ENCODE measurements at places on chromosomes 2 and 18. TPM values are rescaled to one million over a fixed set of nuclear protein-coding genes. Genes with fewer than 3 reads are reported as not detected.

- H3K27me3 ChIP-seq: no peaks in the 10 kb centered on the region
- DNase-seq: no peak
- H3K27ac ChIP-seq: peak overlapping the region; percentile 49
- H3K4me3 ChIP-seq: no peak overlapping the region
- H3K36me3 ChIP-seq: peaks cover 53% of the 10 kb centered on the region
Observed at GRCh38 chr2:181904022-181904632, 12.6 kb downstream of the ITPRID2 start.

DNA sequence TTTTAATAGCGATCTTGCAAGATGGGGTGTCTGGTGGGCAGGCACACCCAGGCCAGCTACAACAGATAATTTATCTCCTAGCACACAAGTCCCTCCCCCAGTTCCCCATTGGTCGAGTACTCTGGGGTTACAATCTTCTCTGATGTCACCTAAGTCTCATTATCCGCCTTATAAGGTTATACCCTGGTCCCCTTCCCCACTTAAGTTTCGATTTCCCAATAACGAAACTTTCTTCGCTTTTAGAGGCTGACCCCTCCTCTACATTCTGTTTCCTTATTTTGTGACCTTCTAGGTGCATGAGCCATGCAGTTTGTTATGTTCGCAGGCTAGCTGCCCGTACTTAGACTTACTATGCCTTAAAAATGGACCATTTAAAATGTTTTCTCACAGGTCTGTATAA is 180.1 kb downstream of the CAPN13 start:
- DNase-seq: peak; percentile 57
- peaks cover 34% of the 10 kb centered on the region for H3K4me1 ChIP-seq
- H3K36me3 ChIP-seq: peaks cover 16% of the 10 kb centered on the region
- peak overlapping the region; percentile 71 for H3K27ac ChIP-seq
- H3K4me3 ChIP-seq: peak overlapping the region; percentile 0

ASB3 gene
- 27.6 TPM for total RNA-seq

DNA sequence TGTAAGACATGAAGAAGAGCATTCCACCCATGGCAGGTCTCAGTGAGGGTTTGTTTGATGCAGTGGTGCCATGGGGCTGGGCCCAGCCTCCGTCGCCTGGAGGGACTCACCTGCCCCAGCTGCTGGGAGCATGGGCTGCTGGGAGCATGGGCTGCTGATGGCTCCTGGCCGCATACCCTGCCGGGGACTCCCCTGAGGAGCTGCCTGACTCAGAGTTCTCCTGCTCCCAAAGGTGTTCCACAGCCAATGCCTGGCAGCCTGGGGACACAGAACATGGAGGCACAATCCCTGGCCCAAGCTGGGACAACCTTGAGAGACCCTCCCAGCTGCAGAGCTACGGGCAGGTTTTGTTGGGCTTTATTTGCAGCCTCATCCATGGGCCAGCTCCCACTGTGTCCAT is 108.4 kb downstream of the COPS8 start:
- H3K4me1 ChIP-seq: no peaks in the 10 kb centered on the region
- DNase-seq: no peak
- H3K36me3 ChIP-seq: no peaks in the 10 kb centered on the region
- peaks cover 19% of the 10 kb centered on the region for H3K27me3 ChIP-seq

DNA sequence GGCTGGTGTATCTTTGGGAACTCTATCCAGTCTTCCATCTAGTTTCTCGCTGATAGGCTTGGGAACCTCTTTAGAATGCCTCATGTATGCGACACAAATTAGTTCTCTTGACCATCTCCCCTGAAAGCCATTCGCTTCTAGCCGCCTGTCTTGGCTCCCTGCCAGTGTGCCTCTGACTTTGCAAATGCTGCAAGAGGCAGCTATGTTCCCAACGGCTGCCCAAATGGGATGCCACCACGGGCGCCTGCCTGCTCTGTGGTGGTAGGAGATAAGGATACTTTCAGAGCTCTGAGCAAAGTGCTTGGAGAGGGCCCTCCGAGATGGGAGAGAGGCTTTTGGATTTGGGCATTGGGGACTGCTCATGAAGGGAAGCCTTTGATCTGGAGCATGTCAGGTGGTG is 77.7 kb upstream of the IGFBP5 start:
- H3K27ac ChIP-seq: no peak overlapping the region
- no peak overlapping the region for H3K4me3 ChIP-seq
- DNase-seq: no peak
- H3K27me3 ChIP-seq: peaks cover under 1% of the 10 kb centered on the region
- no peaks in the 10 kb centered on the region for H3K4me1 ChIP-seq

STARD6 gene
- total RNA-seq: 0.61 TPM

- no peak for DNase-seq
- H3K27ac ChIP-seq: no peak overlapping the region
- H3K4me1 ChIP-seq: no peaks in the 10 kb centered on the region
- H3K36me3 ChIP-seq: no peaks in the 10 kb centered on the region
- peaks cover 4% of the 10 kb centered on the region for H3K27me3 ChIP-seq
Observed at GRCh38 chr2:109647636-109648035, 33.5 kb downstream of the SOWAHC start.

KRTCAP3 gene
- 4.5 TPM for total RNA-seq

GRCh38 chr2:151357359-151357758 is at the start of gene TNFAIP6:
TNFAIP6 (plus strand) TSS chr2:151357592; CDS start chr2:151357667, 75 bp downstream.
- H3K4me1 ChIP-seq: no peaks in the 10 kb centered on the region
- H3K36me3 ChIP-seq: no peaks in the 10 kb centered on the region
- H3K27me3 ChIP-seq: peaks cover 27% of the 10 kb centered on the region
- no peak within 1 kb of the TSS for H3K4me3 ChIP-seq
- DNase-seq: no peak

DNA sequence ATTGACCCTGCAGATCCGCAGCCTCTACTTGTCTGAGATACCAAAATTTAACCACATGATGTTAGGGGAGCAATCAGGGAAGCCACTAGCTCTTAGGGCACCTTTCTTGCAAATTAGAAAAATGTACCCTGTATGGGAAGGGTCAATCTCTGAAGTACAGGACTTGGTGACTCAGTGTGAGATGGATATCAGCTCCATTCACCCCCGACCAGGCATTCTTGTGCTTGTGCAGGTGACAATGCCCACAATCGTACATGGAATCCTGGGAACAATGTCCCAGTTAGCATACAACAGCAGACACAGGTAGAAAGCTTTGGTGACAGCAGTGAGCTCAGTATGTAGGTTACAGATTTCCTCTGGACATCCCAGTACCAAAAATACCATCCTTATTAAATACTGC is 137.7 kb upstream of the ITGB6 start:
- peaks cover 2% of the 10 kb centered on the region for H3K36me3 ChIP-seq
- no peak overlapping the region for H3K27ac ChIP-seq
- no peak for DNase-seq

- DNase-seq: no peak
- no peak overlapping the region for H3K4me3 ChIP-seq
- no peak overlapping the region for H3K27ac ChIP-seq
- no peaks in the 10 kb centered on the region for H3K4me1 ChIP-seq
- H3K36me3 ChIP-seq: no peaks in the 10 kb centered on the region
Observed at GRCh38 chr2:220263300-220263699, 635.9 kb downstream of the SLC4A3 start.

GRCh38 chr2:121237980-121238665 is 46.9 kb downstream of the TFCP2L1 start:
- no peak overlapping the region for H3K27ac ChIP-seq
- DNase-seq: no peak
- H3K27me3 ChIP-seq: peaks cover 2% of the 10 kb centered on the region
- H3K4me3 ChIP-seq: no peak overlapping the region

MAP3K2 gene
- total RNA-seq: 53.5 TPM

UGT1A8 gene
- not detected for total RNA-seq

SERPINB3 gene
- not detected for total RNA-seq

DNA sequence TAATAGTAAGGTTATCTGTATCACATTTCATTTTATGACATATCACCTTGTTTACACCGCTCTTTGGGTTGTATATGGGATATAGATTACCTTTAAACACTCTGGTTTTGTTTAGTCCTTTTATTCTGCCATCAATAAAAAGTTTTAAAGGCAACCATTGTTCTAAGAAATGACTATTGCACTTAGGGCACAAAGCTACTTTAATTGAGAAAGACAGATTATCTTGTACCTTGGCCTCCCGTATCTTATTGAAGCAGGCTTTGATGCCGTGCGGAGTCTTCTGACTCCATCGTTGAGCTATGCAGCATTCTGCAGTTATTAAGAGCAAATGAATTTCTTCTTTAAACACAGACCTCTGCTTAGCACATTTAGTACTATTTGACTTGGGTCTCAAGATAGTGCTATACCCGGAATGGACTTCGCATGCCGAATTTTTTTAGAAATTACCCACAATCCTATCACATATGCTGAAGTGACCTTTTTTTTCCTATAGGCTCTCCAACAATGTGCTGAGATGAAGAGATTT is 16.7 kb downstream of the PKDCC start:
- peaks cover 18% of the 10 kb centered on the region for H3K27me3 ChIP-seq
- H3K36me3 ChIP-seq: no peaks in the 10 kb centered on the region
- H3K4me1 ChIP-seq: no peaks in the 10 kb centered on the region
- H3K27ac ChIP-seq: no peak overlapping the region
- no peak for DNase-seq

BMP10 gene
- not detected for total RNA-seq

GRCh38 chr2:237873421-237873831 is 14.0 kb downstream of the RAMP1 start:
- H3K27ac ChIP-seq: no peak overlapping the region
- H3K27me3 ChIP-seq: peaks cover 33% of the 10 kb centered on the region
- H3K4me1 ChIP-seq: peaks cover 8% of the 10 kb centered on the region
- no peaks in the 10 kb centered on the region for H3K36me3 ChIP-seq
- DNase-seq: no peak

GRCh38 chr2:83650898-83651297 is 808.2 kb downstream of the SUCLG1 start:
- H3K4me3 ChIP-seq: no peak overlapping the region
- DNase-seq: no peak
- H3K27me3 ChIP-seq: no peaks in the 10 kb centered on the region
- no peaks in the 10 kb centered on the region for H3K36me3 ChIP-seq

DNA sequence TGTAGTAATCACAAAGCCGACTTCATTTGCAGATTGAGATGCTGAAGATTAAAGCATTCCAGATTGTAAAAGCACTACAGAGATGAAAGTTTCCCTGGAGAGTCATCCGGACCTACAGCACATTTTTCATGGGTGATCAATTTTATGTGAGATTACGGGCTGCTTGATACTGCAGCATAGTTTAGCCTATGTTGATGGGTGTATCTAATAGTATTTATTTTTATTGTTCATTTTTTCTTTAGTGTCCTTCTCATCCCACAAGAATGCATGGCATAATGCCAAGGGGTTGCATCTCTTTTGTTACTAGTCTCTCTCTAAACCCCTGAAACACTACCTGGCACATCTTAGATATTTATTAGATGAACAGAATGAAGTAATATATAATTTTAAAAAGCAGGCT is 240.4 kb downstream of the MBD2 start:
- no peaks in the 10 kb centered on the region for H3K4me1 ChIP-seq
- no peak overlapping the region for H3K4me3 ChIP-seq
- no peaks in the 10 kb centered on the region for H3K36me3 ChIP-seq
- H3K27me3 ChIP-seq: peaks cover 3% of the 10 kb centered on the region
- no peak for DNase-seq
- no peak overlapping the region for H3K27ac ChIP-seq

DNA sequence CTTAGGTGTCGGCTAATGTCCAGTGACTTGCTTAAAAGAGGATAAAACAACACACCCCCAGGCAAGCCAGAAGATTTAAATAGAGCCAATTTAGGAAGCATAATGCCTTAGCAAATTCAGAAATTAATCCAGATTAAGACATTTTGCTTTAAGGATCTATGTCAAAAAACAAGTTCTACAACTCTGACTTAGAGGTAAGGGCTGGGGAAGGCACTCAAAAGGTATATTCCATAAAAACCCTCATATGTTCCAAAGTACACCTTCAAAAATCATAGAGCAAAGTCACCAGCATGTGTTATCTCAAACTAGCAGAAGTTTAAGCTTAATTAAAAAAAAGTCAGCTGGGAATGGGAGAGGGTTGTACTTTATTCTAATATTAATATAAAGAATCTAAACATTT is 206.4 kb downstream of the NOL4 start:
- H3K4me3 ChIP-seq: no peak overlapping the region
- no peak overlapping the region for H3K27ac ChIP-seq
- no peaks in the 10 kb centered on the region for H3K36me3 ChIP-seq
- H3K4me1 ChIP-seq: no peaks in the 10 kb centered on the region
- no peak for DNase-seq

DCDC2C gene
- not detected for total RNA-seq

- H3K36me3 ChIP-seq: no peaks in the 10 kb centered on the region
- no peak overlapping the region for H3K27ac ChIP-seq
- no peak overlapping the region for H3K4me3 ChIP-seq
- DNase-seq: no peak
Observed at GRCh38 chr2:239574054-239574433, 173.2 kb upstream of the HDAC4 start.

PDE1A gene
- total RNA-seq: not detected

- peaks cover 6% of the 10 kb centered on the region for H3K27me3 ChIP-seq
- peaks cover 2% of the 10 kb centered on the region for H3K4me1 ChIP-seq
- no peaks in the 10 kb centered on the region for H3K36me3 ChIP-seq
- H3K4me3 ChIP-seq: no peak overlapping the region
Observed at GRCh38 chr2:39646267-39646666, 19.4 kb upstream of the TMEM178A start.

DNA sequence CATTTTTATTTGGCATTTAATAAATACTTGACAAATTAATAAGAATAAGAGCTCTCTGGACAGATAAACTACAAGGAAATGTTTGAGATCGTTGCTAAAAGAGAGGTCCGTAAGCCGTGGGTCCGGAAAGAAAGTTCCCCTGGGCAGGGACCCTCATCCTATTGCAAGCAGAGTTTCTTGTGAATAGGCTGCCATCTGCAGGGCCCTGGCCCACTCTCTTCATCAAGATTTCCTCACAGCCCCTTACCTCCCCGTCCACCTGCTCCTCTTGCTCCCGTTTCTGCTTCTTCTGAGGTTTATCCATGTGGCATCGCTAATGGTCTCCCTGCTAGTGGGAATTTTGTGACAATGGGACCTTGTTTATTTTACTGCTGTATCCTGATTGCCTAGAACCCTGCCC is 30.1 kb upstream of the MC5R start:
- no peak for DNase-seq
- H3K4me1 ChIP-seq: no peaks in the 10 kb centered on the region
- H3K27me3 ChIP-seq: peaks cover 34% of the 10 kb centered on the region
- H3K36me3 ChIP-seq: no peaks in the 10 kb centered on the region
